ENCODE measurements at places on chromosomes 2 and 18.

- peak; percentile 22 for DNase-seq
Measured at GRCh38 chr18:55778788-55779690, 191.0 kb upstream of the TCF4 start.

DNA sequence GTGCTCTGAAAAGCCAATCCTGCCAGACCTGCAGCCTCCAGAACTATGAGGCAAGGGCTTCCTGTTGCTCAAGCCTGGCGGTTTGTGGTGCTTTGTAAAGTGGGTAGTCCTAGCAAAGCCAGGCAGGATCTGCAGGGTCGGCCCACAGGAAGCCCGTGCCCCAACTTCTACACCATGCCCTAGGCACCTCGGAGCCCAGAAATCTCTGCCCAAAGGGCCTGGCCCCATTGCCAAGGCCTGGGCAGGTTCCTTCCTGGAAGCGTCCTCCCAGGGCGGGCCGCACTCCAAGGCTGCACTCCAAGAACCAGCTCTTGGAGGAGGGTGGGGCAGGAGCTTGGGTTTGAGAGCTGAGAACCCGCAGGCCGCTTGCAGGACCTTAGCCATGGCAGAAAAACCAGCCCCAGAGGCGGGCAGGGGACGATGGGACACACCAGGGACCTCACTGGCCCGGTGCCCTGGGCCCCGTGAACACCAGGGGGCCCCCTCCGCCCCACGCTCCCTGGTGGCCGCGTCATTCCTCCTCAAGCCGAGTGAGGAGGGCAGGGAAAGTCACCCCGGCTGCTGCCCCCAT, 37.2 kb upstream of the ID2 start:
- DNase-seq = no peak

GRCh38 chr2:63057249-63058143, 6.9 kb downstream of the OTX1 start:
- no peak for DNase-seq

DNA sequence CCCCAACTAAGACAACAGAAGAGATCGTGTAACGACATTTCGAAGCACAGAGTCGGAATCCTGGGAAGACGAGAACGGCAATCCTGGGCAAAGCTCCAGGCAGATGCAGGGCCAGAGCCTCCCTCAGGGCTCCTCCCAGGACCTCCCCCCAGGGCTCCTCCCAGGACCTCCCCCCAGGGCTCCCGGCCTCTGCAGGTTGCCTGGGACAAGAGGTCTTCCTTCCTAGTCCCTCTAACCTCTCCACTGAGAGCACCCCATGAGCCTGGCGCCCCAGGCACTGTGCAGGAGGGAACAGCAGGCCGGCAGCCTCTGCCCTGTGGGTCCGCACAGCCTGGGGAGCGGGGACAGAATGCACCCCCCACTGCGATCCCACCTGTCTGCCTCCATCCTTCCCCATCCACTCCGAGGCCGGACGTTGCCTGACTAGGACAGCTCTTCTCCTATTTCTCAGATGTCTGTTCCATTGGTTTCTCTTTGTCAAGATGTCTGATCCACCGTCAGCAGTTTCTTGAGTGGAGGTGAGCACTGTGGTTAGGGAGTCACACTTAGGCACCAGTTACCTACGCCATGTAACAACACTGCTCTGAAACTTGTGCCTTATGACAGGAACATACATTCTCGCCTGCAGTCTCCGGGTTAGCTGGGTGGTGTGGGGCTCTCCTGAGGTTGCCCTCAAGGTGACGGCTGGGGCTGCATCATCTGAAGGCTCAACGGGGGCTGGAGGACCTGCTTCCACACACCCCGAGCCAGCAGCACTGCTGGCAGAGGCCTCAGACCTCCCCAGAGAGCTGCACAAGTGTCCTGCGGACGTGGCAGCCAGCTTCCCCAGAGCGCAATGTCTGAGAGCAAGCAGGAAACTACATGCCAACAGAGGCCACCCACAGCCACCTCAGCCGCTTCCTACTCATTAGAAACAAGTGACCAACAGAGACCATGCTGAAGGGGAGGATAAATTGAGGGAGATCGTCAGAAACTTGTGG, 28.9 kb downstream of the ADI1 start:
- DNase-seq = no peak

- no peak for DNase-seq
Measured at GRCh38 chr2:47488870-47489584, 86.1 kb downstream of the MSH2 start.

GRCh38 chr2:30277582-30277981, 46.2 kb downstream of the LBH start:
- no peak for DNase-seq

GRCh38 chr2:166246901-166247300, 119.1 kb upstream of the SCN1A start:
- no peak for DNase-seq

- peak; percentile 57 for DNase-seq
Measured at GRCh38 chr2:71925268-71926088, 222.2 kb downstream of the CYP26B1 start.

- DNase-seq = no peak
Measured at GRCh38 chr18:6901286-6901926, 171.9 kb downstream of the ARHGAP28 start.

GRCh38 chr18:59140302-59140885, 710 bp downstream of the SEC11C start:
- DNase-seq = peak; percentile 28

GRCh38 chr2:73069855-73070642, 1.5 kb downstream of the SFXN5 start:
- DNase-seq = no peak

- DNase-seq = no peak
Measured at GRCh38 chr2:60216452-60216995, 336.9 kb downstream of the BCL11A start.

DNA sequence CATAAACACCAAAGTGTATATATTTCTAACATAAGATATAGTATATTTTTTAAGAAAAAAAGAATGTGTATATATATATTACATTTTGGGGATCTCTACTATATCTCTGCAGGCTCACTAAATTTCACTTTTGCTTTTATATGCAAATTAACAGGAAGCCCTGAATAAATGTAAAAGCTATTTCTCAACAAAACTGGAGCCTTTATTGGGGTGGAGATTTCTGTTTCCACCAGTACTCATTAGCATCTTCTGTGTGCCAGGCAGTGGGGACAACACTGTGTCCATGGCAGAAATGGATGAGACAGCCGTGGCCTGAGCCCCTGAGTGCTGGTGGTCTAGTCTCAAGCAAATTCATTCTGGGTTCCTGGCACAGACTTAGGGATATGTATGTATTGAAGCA, 41.3 kb downstream of the C18orf63 start:
- no peak for DNase-seq

DNA sequence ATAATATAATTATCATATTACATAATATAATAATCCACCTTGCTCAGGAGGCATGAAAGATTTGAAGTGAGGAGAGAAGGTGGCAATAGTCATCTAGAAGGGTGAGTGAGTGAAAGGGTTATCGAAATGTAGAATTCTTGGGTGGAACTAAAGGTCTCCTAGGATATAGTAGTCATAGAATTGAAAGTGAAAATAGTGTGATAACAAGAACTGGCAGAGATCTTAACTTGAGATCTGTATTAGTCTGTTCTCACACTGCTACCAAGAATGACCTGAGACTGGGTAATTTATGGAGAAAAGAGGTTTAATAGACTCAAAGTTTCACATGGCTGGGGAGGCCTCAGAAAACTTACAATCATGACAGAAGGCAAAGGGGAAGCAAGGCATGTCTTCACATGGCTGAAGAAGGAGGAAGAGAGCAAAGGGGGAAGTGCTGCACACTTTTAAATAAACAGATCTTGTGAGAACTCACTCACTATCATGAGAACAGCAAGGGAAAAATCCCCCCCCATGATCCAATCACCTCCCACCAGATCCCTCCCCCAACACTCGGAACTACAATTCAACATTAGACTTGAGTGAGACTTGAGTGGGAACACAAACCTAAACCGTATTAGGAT, 351.5 kb downstream of the NR4A2 start:
- no peak for DNase-seq

- peak; percentile 27 for DNase-seq
Measured at GRCh38 chr18:35861367-35862118, 110.9 kb upstream of the RMP24 start.

GRCh38 chr2:24592441-24593100, 101.5 kb downstream of the NCOA1 start:
- no peak for DNase-seq

GRCh38 chr2:101837354-101837753, 139.8 kb downstream of the MAP4K4 start:
- no peak for DNase-seq

- no peak for DNase-seq
Measured at GRCh38 chr2:43055086-43055912, 171.1 kb downstream of the ZFP36L2 start.

DNA sequence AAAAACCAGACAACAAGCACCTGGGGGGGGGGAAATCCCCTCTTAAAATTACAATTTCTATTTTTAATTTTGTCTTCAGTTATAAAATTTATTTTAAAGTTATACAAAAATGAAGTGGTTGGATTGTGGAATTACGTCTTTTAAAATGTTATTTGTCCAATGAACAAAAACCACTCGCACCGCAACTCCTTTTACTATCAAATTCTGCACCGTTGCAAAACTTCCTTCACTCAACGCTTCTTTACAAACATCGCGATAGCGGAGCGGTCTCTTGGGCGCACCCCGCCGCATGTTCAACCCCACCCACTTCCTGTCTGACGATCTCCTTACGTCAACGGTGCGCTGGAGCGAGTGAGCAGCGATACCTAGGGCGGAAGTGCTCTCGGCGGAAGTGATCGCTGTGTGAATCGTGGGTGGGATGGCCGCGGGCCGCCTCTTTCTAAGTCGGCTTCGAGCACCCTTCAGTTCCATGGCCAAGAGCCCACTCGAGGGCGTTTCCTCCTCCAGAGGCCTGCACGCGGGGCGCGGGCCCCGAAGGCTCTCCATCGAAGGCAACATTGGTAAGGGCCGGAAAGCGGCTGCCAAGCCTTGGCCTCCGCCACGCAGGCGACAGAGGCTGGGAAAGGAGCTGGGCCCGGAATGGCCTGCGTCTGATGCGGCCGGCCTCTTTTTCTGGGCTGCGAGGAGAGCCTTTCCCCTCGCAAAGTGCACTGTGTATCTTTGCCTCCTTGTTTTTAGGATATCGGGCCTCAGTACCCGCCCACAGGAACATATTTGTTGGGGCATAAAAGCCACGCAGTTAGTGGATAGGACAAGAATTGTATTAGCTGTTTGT, at the start of gene DGUOK:
DGUOK (plus strand) TSS at position 388 of the 835 bp plus-strand sequence; CDS start at position 419, 31 bp downstream.
- peak; percentile 100 for DNase-seq

- DNase-seq = no peak
Measured at GRCh38 chr18:64714086-64714485, 565.2 kb upstream of the LINC00305 start.

GRCh38 chr18:29146068-29146467, 969.1 kb upstream of the CDH2 start:
- no peak for DNase-seq

- no peak for DNase-seq
Measured at GRCh38 chr18:78635093-78635800, 344.4 kb upstream of the SALL3 start.

- peak; percentile 72 for DNase-seq
Measured at GRCh38 chr2:237968048-237968862, 1.4 kb downstream of the UBE2F start.

DNA sequence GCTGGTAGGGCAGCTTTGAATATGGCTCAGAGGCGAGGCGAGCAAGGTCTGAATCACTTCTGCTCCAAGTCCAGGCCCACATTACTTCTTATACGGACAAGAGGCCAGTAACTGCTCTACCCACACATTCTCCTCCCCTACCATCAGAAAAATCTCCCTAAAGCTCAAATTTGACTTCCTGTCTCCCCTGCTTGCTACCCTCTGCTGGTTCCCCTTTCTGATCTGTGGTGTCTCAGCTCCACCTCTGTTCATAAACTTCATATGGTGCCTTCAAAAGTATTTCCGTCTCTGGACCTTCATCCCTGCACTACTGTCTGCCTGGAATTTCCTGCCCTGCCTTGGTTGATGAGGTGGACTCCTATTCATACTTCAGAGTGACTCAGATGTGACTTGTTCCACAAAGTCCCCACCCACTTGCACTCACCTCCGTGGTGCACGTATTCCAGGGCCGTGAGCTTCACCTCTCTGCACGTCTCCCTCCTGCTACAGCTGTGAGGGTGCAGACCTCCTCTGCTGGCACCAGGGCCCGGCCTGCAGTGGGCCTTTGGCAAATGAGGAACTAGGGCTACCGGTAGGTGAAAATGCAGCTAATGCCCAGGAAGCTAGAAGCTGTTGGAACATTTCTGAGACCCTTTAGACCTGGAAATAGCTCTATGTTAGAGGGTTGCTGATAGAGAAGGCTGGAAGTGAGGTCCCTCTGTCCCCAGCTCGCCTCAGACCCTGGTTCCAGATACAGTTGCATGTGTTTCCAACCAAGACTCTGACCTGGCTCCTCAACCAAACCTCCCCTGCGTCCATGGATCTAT, 24.6 kb upstream of the KCMF1 start:
- DNase-seq = no peak

- DNase-seq = no peak
Measured at GRCh38 chr18:4908328-4908727, 288.7 kb downstream of the AKAIN1 start.

GRCh38 chr2:134513465-134513804, 205.4 kb downstream of the TMEM163 start:
- DNase-seq = no peak

DNA sequence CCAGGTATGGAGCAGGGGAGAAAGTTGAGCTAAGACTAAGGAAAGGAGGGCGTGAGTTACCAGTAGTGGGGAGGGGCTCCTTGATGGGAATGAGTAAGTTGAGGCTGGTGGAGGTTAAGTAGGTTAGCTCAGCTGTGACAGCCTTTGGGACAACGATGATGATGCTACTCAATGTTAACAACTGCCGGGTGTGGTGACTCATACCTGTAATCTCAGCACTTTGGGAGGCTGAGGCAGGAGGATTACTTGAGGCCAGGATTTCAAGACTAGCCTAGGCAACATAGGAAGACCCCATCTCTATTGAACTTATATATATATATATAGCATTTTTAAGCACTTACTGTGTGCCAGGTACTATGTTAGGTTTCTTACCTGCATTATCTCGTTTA, 48.4 kb downstream of the HK2 start:
- no peak for DNase-seq

GRCh38 chr2:167388497-167388896, 500.2 kb downstream of the XIRP2 start:
- DNase-seq = no peak

- DNase-seq = no peak
Measured at GRCh38 chr2:156884216-156884615, 373.3 kb upstream of the GALNT5 start.

- no peak for DNase-seq
Measured at GRCh38 chr18:39960550-39960949, 1994.5 kb upstream of the PIK3C3 start.

DNA sequence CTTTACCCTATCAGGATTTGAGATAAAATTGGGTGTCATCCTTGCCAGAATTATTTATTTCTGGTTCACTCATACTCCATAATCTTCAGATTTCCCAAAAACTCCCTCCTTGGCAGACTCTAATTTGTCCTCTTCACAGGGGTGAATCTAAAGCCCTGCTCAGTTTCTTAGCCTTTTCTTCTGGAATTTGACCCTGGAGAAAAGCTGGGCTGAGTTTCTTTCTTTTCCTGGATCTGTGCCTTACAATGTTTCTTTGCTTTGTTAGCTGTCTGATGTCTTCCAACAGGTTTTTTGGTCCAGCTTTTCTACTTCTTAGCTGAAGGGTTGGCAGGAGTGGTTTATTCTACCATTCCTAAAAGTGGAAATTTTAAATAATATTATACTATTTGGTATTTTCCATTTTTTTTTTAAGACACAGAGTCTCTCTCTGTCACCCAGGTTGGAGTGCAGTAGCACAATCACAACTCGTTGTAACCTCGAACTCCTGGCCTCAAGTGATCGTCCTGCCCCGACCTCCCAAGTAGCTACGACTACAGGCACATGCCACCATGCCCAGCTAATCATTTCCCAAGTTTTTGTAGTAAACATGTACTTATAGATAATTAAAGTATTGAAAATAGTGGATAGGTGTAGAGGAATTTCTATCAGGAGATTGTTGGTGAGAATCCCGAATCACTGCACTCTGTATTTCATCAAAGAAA, 138.4 kb upstream of the TWIST2 start:
- DNase-seq = peak; percentile 10

Measured in testis (tissue), 5 donors.